ENCODE measurements at places on chromosomes 2 and 18. TPM values are rescaled to one million over a fixed set of nuclear protein-coding genes. Genes with fewer than 3 reads are reported as not detected.

GRCh38 chr18:72869226-72870185 lies 1.7 kb upstream of the NETO1 start:
- DNase-seq, result no peak

DNA sequence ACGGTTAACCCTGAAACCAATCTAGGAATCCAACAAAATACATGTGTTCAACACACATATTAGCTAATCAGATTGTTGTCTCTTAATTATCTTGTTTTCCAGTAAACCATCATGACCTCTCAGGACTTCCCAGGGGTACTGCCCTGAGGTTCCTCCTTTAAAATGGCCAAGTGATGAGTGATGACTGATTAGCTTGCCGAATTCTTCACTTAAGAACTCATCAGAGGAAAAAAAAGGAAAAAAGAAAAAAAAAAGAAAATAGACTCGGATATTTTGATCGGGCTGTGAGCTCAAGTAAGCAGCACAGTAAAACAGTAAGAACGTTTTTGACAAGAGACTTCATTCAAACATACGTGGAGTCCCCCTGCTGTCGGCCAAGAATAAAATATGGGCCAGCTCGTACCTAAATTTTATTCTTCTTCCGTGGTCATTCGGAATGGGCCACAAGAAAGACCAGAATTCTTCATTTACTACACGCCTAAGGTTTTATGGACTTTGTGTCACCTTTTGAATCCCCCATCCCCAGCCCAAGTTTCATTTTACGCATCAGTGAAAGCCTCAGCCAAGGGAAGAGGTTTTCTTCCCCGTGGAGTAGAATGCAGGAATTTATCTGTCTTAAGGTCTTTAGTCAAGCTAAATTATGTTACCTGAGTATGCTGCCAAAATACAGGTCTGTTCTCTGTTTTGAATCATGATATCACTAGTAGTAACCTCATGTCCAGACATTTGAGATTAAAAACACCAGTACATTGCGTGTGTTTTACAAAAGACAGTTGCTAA lies 40.5 kb downstream of the COLEC12 start:
- DNase-seq, result no peak

GRCh38 chr2:109370399-109371035 lies 241.5 kb downstream of the SH3RF3 start:
- no peak for DNase-seq

- DNase-seq, result no peak
Observed at GRCh38 chr2:97952357-97952756, 43.4 kb downstream of the TMEM131 start.

DNA sequence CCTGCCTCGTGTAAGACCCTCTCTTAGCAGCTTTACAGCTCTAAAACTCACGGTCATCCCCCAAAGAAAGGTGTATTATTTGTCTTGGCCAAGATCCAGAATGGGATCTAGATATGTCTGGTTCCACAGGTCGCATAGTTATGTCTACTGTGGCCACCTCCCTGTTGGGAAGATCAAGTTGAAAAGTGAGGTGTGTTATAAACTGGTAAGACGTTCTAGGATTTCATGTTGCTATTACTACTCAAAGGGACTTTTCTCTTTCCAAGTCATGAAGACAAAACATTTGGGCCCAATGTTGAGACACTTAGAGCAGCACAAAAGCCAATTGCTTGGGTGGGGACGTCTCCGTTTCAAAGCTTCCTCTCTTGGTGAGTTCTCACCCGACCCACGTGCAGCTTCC lies 766.0 kb downstream of the RNF144A start:
- no peak for DNase-seq

GRCh38 chr2:232479341-232480200 lies 8.1 kb downstream of the ECEL1 start:
- DNase-seq, result no peak

DNA sequence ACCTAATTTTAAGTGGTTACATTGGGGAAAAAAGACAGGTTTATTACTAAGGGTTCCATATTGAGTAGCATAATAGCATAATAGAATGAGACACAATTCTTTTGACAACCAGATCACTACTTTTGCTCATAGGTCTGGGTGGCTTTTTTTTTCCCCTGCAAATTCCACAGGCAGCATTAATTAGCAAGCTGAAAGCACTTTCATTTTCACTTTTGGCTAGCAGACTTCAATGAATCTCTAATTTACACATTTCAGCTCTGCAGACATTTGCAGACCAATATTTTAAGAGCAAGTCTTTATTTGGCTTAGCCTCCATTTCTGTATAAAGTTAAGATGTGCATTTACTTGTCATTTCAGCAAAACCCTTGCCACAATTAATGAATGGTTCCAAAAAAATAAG lies 185.5 kb downstream of the NOL4 start:
- DNase-seq, result no peak

DNA sequence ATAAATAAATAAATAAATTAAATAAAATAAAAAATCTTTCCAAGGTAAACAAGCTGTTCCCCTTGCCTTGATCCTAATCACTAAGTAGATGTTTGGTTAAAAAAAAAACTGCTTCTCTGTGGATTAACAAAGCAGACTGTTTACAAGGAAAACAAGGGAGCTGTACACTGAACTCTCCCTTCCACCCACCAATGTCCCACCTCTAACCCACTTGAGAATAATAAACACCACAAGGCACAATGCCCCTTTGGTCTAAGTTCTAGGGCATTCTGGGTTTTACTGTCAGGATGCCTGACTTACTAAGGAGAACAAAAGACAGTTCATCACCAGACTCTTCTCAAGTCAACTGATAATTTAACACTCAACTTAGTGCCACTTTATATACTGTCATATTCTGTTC lies 83.5 kb downstream of the NCKAP1 start:
- no peak for DNase-seq

DNA sequence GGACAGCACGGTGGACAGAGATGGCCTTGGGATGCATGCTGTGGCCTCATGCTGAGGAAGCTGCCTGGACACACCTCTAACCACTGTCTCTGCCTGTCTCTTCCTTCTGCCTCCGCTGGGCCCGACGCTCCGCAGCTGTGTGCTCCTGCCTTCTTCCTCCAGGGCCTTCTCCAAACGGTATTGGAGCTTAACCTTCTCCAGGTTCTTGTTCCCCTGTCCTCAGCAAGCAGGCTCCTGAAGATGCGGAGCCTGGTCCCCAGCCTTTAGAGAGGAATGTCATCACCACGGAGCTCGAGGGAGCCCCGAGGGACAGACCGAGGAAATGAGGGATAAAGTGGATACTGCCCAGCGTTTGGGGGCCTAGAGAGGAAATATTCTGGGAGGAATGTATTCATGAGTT lies 155.1 kb downstream of the DYSF start:
- no peak for DNase-seq

DNA sequence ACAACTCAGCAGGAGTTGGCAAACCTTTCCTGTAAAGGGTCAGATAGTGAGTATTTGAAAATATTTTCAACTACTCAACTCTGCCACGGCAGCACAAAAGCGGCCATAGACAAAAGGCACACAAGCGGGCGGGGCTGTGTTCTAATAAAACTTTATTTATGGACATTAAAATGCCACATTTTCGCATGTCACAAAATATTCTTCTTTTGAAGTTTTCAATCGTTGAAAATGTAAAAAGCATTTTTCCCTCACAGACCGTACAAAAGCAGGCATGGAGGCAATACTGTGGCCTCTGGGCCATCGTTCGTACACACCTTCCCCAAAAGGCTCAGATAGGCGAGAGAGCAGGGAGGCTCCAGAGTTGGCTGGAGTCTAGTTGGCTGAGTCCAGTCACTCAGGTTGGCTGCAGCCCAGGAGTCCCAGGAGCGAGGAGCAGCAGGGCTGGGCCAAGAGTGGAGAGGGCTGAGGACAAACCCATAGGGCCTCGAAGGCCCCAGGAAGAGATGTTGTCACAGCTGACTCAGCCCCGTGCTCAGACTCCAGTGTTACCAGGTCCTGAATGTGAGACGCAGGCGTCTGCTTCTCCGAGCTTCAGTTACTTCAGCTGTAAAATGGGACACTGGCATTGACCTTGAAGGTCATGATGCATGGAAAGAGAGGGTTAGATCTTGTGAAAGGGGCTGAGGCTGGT lies 42.5 kb downstream of the SDC1 start:
- DNase-seq, result no peak

- DNase-seq, result no peak
Observed at GRCh38 chr2:151302879-151303278, 13.4 kb upstream of the NMI start.

- DNase-seq, result no peak
Observed at GRCh38 chr18:23238152-23238531, 102.9 kb downstream of the CABLES1 start.

- no peak for DNase-seq
Observed at GRCh38 chr2:151729415-151729811, 4.9 kb downstream of the NEB start.

Gene MBD5
- polyA plus RNA-seq, result 30.5 TPM

Gene TXNDC2
- 0.09 TPM for polyA plus RNA-seq

Gene GRP
- 57.2 TPM for polyA plus RNA-seq

Gene OR6B2
- not detected for polyA plus RNA-seq

Gene PROC
- polyA plus RNA-seq, result 6.0 TPM

Data from right lung (tissue), 10 donors.